Activated naive CD4-positive, alpha-beta T cell treated with anti-CD3 and anti-CD28 coated beads for 36 hours (primary cell): ENCODE measurements at places on chromosomes 16 and 17.

DNA sequence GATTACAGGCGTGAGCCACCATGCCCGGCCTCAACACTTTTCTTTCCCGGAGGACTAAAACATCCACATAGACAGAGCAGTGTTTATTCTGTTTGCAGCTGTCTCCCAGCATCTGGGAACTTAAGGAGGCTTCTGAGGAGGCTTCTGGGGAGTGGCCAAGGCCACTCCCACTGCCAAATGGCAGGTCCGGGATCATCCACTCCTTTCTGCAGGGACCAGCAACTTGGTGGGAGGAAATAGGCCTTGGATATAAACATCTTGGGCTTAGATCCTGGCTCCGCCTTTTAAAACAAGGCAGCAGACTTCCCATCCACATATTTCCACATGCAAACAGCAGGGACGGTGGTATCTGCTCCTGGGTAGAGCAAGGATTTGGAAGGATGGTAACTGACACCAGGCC is 14.1 kb upstream of the SPATA32 start:
- no peak for DNase-seq

DNA sequence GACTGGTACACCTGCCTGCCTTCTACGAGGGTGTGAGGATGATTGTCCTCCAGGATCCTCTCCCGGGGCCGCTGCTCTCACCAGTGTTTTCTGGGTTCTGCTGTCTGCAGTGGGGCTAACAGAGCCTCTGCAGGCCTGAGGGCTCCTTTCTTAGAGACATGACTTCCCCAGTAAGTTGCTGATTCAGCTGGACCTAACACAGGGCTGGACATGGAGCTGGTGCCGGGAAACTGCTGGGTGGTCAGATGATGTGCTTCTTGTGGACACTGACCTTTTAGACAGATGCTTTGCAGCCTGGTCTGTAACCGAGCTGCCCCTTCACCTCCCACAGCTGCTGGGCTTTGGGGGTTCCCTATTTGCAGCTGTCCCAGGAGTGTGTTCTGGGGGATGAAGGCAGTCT is 71.5 kb downstream of the FOXL1 start:
- no peak for DNase-seq

GRCh38 chr17:64129765-64130558 is at the start of gene ERN1:
TSS of gene ERN1 (minus strand) at chr17:64130144. CDS start at chr17:64130029, 115 bp downstream.
- peak; percentile 92 for DNase-seq

DNA sequence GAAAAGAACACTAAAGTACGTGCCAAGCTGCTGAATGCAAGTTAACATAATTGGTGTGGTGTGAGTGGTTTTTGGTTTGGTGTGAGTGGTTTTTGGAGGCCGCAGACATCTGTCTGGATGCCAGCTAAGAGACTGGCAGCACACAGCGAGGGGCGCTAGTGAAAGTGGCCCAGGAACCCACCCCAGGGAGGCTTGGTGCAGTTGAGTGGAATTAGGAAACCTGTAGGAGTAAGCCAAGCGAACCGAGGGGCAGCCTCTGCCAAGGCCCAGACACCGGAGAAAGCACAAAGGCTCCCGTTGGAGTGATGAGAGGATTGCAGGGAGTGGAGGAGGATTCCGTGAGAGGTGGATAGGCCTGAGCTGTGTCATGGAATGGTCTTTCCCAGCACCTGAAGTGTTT is 24.6 kb upstream of the SLC5A11 start:
- DNase-seq: no peak

DNA sequence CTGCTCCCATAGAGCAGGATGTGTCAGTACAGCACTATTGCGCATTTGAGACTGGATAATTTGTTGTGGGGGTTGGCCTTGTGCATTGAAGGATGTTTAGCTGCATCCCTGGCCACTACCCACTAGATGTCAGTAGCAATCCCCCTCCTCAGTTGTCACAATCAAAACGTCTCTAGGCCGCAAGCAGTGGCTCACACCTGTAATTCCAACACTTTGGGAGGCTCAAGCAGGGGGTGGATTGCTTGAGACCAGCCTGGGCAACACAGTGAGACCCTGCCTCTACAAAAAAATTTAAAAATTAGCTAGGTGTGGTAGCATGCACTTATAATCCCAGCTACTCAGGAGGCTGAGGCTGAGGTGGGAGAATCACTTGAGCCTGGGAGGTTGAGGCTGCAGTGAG is 48.4 kb downstream of the CENPV start:
- peak; percentile 37 for DNase-seq
